ENCODE measurements at places on chromosomes 13 and 19. TPM values are rescaled to one million over a fixed set of nuclear protein-coding genes. Genes with fewer than 3 reads are reported as not detected.

ZNF829 gene
- total RNA-seq: 0.49 TPM

IFNL1 gene
- total RNA-seq: not detected

CNFN gene
- total RNA-seq: 39.7 TPM

RASGRP4 gene
- 0.07 TPM for total RNA-seq

RDH8 gene
- total RNA-seq: 0.28 TPM

RFPL4A gene
- total RNA-seq: 0.38 TPM

KLK14 gene
- 0.50 TPM for total RNA-seq

COL4A2 gene
- total RNA-seq: 130 TPM

RPL13A gene
- total RNA-seq: 3,996 TPM

MEX3D gene
- total RNA-seq: 5.7 TPM

C19orf67 gene
- not detected for total RNA-seq

SIGLEC12 gene
- not detected for total RNA-seq

KCNN4 gene
- 56.0 TPM for total RNA-seq

ADGRE3 gene
- total RNA-seq: not detected

PTPRH gene
- 6.6 TPM for total RNA-seq

ZNF333 gene
- total RNA-seq: 2.7 TPM

SIGLEC5 gene
- not detected for total RNA-seq

ZNF554 gene
- total RNA-seq: 1.2 TPM

F2RL3 gene
- total RNA-seq: not detected

ZNF99 gene
- not detected for total RNA-seq

FGF9 gene
- not detected for total RNA-seq

NCCRP1 gene
- total RNA-seq: 1.4 TPM

LHB gene
- not detected for total RNA-seq

KLK15 gene
- not detected for total RNA-seq

C19orf38 gene
- total RNA-seq: not detected

ZNF20 gene
- total RNA-seq: 0.20 TPM

EXOC3L2 gene
- total RNA-seq: 1.2 TPM

BRME1 gene
- not detected for total RNA-seq

ZNF524 gene
- 19.4 TPM for total RNA-seq

NLRP11 gene
- total RNA-seq: not detected

GFY gene
- 0.24 TPM for total RNA-seq

VMAC gene
- 0.36 TPM for total RNA-seq

PRMT1 gene
- 399 TPM for total RNA-seq

CEACAM3 gene
- total RNA-seq: not detected

KLK4 gene
- total RNA-seq: not detected

OR7A10 gene
- total RNA-seq: not detected

APOC1 gene
- total RNA-seq: 115 TPM
